ENCODE measurements at places on chromosomes 11 and 22. TPM values are rescaled to one million over a fixed set of nuclear protein-coding genes. Genes with fewer than 3 reads are reported as not detected.
A peak's percentile ranks its signal among the peaks of the same experiment; 100 is the strongest.

DNA sequence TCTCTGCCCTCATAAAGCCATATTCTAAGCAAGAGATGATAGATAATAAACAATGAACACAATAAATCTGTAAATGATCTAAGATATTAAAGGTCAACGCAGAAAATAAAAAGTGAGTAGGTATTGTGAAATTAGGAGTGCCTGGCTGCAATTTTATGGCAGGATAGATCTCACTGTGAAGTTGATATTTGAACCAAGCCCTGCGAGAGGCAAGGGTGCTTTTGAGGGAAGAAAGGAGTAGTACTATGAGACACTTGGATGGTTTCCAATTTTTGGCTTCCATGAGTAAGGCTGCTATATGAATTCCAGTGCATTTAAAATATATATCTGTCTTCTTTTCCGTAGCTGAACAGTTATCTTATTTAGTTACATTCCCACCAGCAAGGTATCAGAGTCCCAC is 720.0 kb upstream of the CNTN5 start:
- no peak for DNase-seq

- DNase-seq = no peak
Measured at GRCh38 chr11:130163346-130164220, 4.0 kb downstream of the ST14 start.

DNA sequence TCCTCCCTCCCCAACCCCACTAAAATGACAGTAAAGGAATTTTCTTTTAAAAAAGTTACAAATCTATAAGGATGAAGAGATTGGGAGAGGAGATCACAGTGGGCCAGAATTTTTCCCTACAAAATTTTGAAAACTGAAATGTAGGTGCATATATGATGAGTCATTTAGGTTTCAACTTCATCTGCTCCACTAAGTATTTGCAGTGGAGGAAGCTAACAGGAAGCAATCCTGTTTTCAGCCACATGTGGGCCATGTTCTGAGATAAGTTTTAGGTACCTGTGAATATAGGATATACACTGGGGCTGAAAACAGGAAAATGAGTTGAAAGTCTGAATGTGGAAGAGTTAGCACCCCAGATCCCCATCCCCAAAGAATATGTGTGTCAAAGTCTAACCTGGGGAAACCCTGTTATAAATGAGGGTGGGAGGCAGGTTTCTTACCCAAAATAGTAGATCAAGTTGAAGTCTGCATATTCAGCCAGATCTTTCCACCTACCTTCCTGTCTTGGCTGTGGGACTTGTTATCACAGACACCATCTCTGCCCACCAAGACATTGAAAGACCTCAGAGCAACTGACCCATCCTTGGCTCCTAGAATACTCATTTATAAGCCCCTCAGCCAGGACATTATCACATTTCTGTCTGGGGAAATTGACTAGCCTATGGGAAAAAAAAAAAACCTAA is 87.3 kb downstream of the PACS1 start:
- DNase-seq = no peak

GRCh38 chr22:29703569-29704195 is 16.1 kb upstream of the CABP7 start:
- DNase-seq = no peak

DNA sequence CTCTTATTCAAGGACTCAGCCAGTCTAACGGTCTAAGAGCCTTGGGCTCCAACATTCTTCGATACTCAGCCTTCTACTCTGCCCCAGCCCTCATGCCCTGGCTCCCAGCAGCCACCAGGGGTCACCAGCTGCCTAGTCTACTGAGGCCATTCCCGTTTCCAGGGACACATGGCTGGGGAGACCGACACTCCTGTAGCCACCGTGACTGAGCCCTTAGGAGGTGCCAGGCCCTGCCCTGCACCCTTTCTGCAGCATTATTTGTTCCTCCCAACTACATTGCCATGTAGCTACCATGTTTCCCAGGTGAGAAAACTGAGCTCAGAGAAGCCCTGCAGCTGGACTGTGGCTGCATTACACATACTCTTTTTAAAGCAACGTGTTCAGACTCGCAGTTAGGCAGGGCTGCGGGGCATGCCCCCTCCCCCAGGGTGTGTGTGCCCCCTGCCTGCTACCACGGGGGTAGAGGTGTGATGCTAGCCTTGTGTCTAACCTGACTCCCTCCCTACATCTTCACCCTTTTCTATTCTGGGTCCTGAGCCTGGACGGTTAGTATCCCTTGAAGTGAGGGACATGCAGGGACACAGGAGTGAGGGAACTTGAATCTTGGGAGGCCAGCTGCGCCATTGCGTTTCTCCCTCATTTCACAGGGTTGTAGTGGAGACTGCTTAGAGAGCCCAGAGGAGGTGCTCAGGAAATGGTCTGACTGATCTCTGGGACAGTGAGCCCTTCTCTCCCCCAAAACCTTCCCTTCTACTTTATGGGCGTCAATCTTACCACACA is 17.5 kb downstream of the ATG16L2 start:
- DNase-seq = peak; percentile 76

GRCh38 chr11:68215087-68215445 is 2.0 kb upstream of the KMT5B start:
- no peak for DNase-seq

DNA sequence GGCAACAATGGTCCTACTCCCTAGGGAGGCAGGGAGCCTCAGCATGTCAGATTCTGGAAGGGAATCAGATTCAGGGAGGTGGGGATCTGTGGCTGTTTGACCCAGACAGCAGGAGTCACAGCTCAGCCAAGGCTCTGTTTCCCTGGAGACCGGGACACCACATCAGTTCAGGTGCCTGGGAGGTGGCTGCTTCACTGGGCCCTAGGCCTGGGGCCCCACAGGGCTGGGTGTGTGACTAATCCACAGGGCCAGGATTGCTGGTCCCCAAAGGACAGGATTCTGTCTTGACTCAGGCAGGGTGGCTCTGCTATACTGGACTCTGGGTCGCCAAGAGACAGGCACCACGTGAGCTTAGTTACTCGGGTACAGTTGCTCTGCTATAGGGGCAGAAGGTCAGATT is 3.5 kb upstream of the OR5AN1 start:
- no peak for DNase-seq

DNA sequence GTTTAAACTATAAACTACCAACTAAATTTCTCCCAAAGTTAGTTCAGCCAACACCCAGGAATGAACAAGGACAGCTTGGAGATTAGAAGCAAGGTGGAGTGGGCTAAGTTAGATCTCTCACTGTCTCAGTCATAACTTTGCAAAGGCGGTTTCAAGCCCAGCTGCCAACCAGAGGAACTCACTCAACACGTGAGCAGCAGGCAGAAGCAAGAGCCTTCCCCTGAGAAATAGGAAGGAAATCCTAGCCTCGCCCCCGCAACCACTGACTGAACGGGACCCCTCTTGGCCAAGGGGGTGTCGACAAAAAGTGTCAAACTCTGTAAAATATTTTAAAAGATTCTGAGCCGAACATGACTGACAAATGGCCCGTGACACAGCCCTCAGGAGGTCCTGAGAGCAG is 4.4 kb upstream of the KRTAP5-9 start:
- DNase-seq = no peak

DNA sequence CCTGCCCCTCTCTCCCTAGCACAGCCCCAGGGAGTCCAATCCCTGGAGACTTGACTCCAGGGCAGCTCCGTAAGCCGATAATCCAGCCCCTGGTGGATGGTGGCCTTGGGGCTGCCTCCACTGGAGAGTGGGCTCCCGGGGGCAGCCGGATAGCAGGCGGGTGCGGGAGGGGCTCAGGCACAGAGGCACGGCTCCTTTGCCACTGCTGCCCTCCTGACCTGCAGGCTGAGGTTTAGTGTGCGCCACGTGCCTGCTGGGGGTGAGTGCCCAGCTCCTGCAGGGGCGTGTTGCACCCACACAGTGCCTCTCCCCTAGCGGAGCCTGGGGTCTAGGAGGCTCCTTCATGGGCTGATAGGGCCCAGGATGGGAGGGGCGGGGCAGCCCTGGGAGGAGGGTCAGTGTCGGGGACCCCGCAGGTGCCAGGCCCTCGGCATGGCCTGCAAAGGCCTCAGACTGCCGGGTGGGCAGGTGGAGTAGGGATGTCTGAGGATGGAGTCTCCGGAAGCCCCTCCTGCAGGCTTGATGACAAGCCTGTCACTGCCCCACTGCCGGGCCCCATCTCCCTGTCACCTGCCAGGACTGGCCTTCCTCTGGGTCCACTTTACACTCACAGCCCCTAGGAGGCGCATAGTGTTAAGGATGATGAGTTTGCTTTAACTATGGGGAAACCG is 5.6 kb downstream of the DUSP8 start:
- DNase-seq = no peak

DNA sequence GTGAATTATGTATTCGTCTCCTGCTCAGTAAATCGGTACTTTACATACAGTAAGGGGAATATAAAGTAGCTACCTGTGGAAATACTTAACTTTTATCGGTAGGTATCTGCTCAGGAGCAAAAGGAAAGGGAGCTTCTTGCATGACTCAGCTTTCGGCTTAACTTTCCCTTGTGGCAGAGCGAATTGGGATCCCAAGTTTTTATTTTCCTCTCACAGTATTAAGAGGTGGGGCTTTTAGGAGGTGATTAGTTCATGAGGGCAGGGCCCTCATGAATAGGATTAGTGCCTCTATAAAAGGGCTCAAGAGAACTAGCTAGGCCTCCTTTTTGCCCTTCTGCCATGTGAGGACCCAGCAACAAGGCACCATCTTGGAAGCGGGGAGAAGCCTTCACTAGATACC is 18.7 kb downstream of the RCN1 start:
- peak; percentile 62 for DNase-seq

BTBD18 gene
- not detected for total RNA-seq

ASPHD2 gene
- 1.8 TPM for total RNA-seq

PIWIL4 gene
- not detected for total RNA-seq

PTPRCAP gene
- 4.0 TPM for total RNA-seq

PAMR1 gene
- 0.06 TPM for total RNA-seq

IGLL5 gene
- not detected for total RNA-seq

Data from H4 (cell line).